Stimulated activated CD8-positive, alpha-beta memory T cell treated with anti-CD3 and anti-CD28 coated beads, Interleukin-7, amount 100 ng/mL, for 1 hour (primary cell): ENCODE measurements at places on chromosomes 4 and X.

GRCh38 chr4:40749717-40750460, at the start of gene NSUN7:
TSS of gene NSUN7 (plus strand) at chr4:40749955. CDS start at chr4:40750694, 739 bp downstream.
- DNase-seq = no peak

DNA sequence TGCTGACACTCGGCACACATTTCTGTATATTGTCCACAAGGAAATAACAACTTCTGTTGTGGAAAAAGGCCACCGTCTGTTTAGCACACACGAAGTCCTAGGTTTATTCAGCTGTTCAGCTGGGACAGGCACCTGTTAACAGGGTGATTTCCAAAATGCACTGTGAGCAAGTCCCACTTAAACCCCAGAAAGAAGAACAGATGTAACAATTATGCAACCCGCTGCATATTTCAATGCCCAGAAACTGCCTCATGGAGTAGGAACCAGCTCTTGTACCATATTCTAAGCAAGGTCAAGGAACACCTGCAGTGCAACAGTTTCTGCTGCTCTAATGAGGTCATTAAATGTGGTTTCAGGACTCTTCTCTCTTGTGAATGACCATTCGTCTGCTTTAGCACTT, 77.1 kb downstream of the GEMIN8 start:
- DNase-seq = no peak

DNA sequence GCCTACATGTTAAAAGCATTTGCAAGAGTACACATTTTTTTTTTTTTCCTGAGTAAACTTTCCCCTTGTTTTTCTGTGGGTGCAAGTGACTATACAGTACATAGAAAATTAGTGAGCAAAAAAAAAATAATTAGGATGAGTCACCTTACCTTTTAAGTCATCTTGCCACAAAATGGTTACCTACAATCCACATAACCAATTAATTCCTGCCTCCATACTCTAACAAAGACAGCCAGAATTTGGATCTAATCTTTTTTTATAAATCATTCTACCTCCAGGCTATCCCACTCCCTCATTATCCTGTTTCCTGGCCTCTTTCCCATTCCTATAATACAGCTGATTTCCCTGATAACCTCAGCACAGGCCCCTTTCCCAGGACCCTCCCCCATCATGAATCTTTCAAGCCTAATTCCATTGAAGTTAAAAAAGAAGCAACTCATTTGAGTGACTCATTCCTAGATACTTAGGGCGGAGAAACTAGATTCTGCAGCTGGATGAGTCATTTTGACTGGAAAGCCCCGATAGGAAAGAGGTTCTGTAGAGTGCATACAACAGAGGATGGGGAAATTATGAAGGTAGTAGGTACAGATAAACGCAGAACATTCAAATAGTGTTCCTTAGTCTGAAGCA, 128.2 kb downstream of the C4orf51 start:
- DNase-seq = no peak

GRCh38 chr4:57193209-57193810, 83.1 kb upstream of the IGFBP7 start:
- DNase-seq = no peak
